IPS DF 6.9 (cell line): ENCODE measurements at places on chromosomes 3 and 15.

- DNase-seq: no peak
Measured at GRCh38 chr3:120093911-120094775, at the start of gene GSK3B. GSK3B (minus strand) TSS chr3:120094447; CDS start chr3:120093434, 1,013 bp downstream.

DNA sequence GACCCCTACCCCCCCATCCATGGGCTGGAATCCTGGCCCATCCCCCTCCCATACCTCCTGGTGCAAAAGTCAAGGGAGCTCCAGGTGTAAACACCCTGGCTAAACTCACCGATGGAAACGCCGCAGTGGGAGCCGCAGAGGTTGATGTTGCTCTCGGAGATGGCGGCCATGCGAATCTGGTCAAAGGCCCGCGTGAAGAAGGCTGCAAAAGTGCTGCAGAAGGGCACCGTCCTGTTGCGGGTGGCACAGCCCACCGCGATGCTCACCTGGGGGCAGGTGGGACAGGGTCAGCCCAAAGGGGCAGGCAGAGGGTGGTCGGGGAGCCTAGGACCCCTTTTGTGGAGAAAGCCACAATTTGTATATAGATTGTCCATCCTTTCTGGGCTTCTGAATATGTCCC lies 26.7 kb downstream of the TKT start:
- no peak for DNase-seq

DNA sequence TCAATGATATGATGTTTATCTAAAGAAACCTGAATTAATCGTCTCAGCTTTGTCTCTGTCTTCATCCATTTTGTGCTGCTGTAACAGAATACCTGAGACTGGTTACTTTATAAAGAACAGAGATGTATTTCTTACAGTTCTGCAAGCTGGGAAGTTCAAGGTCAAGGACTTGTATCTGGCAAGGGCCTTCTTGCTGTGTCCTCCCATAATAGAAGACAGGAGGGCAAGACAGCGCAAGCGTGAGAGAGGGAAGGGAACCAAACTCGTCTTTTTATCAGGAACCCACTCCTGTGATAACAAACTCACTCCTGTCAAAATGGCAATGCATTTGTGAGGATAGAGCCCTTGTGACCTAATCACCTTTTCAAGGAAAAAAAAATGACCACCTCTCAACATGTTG lies 131.5 kb downstream of the GHSR start:
- DNase-seq: no peak

GRCh38 chr3:43081796-43082195 lies 24.1 kb downstream of the POMGNT2 start:
- DNase-seq: no peak

- DNase-seq: no peak
Measured at GRCh38 chr3:194460566-194460965, 26.2 kb downstream of the ATP13A3 start.

DNA sequence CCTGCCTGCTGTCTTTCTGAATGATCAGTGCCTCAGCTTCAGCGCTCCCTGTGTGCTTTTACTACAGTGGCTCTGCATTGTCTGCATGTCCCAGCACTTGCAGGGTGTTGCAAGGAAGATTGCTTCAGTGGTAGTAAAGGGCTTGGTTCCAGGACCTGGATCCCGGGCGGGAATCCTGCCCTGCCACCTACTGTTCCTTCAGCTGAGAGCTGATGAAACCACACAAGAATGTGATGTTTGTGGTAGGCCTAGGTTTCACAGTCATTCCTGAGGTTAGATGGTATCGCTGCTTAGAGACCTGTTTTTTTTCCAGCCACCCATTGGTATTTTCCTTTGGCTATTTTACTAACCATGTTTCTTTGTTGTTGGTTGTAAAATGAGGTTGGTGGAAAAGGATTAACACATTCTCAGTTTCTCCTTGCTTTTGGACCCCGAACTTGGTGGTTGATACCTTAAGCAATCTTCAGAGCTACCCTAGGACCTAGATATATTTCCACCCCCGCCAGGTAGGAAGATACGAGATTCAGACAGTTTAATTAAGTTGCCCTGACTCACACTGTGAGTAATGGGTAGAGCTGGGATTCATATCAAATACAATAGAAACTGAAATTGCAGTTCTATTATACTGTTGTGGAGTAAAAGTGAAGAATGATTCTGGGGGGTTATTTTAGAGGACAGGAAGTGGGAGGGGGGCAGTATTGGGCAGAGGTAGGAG lies 11.4 kb downstream of the GPR87 start:
- DNase-seq: peak; percentile 61

DNA sequence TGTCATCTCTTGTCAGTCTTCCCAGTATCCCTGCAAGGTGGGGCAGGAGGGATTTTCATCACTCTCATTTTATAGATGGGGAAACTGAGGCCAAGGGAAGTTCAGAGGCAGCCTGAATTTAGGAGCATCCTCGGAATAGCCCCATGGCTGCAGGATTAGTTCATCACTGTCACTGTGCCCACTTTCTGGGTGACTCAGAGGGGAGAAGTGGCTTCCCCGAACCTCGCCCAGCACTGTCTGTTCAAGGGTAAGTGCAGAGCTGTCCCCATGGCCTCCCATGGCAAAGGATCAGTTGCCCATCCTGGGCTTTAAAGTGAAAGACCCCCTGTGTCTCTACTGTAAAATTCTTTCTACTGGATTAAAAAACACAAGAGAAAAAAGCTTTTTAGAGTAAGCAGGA lies 60.0 kb upstream of the SEC13 start:
- no peak for DNase-seq

DNA sequence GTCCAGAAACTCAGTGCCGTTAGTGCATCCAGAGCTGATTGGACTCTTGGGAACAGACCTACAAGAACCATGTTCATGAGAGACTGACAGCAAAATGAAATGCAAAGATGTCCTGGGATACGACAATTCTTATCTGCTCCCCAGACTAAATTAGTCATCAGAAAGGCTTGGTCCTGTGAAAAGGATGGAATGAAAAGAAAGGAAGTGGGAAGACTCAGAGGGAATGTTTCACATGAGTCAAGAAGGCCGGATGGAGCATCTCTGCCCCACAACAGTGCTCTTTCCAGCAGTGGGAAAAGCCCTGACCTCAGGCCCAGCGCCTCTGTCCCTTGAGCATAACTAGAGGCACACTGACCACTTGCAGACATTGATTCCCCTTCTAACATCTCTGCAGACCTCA lies 39.3 kb upstream of the UACA start:
- no peak for DNase-seq

DNA sequence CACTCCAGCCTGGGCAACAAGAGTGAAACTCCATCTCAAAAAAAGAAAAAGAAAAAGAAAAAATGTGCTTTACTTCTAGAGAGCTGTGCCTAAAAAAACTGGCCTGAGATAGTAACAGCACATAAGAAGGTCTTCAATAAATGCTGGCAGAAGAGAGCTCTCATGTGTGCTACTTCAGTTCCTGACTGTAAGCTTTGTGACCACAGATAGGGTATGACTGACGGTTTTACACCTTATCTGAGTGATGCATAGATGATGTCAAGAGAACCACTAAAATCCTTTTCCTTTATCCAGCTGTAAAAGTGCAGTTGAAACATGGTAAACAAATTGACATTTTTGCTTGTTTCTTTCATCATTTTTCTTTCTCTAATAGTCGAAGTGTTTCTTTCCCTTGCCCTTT lies 127.9 kb downstream of the C3orf70 start:
- no peak for DNase-seq

DNA sequence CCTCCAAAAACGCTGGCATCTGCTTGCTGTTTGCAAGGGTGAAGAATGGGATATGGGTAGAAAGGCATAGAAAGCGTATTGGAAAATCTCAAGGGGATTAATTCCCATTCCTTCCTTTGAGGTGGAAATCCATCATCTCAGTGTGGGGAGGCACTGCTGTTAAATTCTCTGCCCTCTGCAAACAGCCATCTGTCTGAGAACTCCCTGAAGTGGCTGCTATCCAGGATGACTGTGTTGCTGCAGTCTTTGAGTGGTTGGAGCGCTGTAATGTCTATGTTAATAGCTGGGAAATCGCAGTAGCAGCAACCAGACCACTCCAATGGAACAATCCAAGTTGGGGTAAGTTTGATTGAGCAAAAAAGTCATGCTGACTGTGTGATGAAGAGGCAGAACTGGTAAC lies 625.9 kb downstream of the NLGN1 start:
- DNase-seq: no peak

- no peak for DNase-seq
Measured at GRCh38 chr3:53583161-53583690, 88.8 kb downstream of the CACNA1D start.

DNA sequence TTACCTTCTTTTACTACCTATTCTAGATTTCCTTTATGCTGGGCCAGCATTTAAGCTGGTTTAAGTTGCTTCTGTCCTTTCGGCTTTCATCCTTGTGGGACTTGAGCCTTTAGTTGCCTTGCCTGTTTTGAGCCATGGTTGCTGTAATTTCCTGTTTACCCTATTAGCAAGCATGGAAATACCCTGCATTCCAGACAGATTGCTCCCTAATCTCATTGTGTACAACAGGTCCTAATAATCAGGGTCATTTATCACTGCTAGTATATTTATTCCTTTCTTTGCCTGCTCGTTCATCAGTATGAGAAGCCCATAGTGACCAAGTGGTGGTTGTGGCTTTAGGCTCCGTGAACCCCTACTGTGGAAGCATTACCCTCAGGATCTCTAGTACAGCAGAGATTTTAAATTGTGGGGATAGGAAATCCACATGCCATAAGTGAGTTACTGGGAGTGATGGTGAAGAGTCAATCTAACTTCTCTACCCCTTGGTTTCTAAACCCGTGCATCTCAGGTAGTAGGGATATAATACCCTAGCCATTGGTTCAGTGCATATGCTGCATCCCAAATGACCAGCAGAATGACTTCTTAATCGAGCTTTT lies 31.9 kb downstream of the NCK1 start:
- no peak for DNase-seq

- no peak for DNase-seq
Measured at GRCh38 chr3:11814663-11815062, 32.0 kb downstream of the TAMM41 start.

- DNase-seq: no peak
Measured at GRCh38 chr15:56939257-56939656, 20.8 kb downstream of the TCF12 start.

DNA sequence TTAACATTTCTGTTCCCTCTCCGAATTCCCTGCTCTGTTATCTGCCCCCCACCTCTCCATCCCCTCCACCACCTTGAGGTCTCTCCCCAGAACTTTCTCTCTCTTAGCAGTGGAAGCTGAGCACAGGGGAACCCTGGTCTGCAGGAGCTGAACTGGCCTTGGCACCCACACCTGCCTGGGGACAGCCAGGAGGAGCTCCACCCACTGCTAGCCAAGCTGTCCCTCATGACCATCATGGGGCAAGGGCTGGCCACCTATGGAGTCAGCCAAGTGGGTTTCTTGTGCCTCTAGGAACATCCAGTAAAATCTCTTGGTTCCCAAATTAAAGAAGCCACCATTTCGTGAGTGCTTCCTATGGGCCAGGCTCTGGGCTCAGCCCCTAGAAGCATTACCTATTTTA lies 276.4 kb upstream of the TLE3 start:
- no peak for DNase-seq

DNA sequence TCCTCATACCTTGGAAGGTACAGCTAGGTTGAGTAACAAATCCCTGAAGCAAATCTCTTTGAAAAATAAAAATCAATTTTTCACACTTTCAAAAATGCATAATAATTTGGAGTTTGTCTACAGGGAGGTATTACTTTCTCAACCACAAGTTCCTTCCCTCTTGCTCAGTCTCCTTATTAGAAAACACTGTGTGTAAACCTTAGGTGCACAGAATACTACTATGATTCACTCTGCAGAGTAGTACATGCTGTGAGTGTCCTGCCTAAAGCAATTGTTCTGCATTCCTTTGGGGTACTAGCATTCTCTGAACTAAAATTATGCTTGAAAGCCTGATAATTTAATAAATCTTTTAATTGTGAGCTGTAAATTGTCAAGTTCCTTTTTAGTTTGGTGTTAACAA lies 115.9 kb upstream of the EPHA3 start:
- DNase-seq: no peak

DNA sequence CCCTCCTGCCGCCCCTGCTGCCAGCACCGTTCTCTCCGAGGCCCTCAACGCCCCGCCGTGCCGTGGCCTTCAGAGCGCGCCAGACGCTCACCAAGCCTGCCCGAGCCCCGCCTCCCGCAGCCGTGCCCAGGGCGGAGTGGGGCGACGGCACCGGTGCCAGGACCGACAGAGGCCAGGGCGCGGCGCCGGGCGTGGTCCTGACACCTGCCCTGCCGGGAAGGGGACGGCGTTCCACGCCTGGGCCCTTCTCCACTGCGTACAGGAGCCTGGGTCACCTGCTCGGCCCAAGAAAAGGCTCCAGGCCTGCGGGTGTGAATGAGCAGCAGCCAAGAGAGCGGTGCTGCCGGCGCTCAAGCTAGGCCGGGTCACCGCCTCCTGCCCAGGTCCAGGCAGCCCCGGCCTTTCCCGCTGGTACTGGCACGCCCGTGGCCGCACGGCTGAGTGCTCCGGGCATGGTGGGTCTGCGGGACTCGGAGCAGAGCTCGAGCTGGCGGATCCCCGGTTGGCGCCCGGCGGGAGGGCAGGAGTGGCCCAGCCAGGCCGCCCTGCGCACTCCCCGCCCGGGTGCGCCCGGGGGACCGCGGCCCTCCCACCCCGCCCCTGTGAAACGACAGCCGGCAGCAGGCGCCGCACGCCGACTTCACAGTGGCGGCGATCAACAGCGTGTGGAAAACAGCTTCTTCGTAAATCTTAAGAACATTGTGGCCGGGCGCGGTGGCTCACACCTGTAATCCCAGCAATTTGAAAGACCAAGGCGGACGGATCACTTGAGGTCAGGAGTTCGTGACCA lies 4.2 kb downstream of the OCA2 start:
- DNase-seq: no peak

DNA sequence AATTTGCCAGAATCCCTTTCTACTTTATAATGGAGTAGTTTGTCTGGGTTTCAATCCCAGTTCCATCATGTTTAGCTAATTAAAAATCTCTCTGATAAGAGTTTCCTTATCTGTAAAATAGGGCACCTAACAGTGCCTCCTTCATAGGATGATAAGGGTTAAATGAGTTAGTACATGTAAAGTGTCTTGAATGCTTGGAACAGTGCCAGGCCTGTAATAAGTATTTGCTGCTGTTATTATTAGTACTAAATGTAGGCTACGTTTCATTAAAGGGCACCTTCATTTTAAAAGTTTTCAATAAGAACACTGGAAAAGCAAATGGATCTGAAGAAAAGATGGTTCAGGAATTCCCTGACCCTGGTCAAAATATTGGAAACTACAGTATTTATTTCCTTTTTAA lies 11.8 kb upstream of the SLC2A2 start:
- no peak for DNase-seq

DNA sequence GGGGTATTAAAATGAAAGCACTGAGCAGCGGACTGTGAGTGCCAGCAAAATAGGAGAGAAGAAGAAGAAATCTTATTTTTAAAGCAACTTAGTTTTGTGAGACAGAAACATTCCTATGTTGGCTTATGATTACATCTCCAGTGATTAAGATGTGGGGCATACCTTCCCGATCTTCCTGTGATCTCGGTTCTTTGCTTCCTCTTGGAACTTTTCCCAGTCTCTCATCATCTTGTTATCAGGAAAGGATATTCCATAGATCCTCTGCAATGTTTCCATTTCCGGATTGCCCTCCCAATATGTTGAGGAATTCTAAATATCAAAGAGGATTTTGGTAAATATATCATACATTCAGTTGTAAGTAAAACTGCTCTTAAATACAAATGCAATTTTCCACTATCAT lies 22.2 kb downstream of the TARS3 start:
- DNase-seq: no peak

GRCh38 chr3:52277071-52277964 lies 1.1 kb downstream of the WDR82 start:
- DNase-seq: no peak
